ENCODE measurements at places on chromosomes 12 and 14.

DNA sequence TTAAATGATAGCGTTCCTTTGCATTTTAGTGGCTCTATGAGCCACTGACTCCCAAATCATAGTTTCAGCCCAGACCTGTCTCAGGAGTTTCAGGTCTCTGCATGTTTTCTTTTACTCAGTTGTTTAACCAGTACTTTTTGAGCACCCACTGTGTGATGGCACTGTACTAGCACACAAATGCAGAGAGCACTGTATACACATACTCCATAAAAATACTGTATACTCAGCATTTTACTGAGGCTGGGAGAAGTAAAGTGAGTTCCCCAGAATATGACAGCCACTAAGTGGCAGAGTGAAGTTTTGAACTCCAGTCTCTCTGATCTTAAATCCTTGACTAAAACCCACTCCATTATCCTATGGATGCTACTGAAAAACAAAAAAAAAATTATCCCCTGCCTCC, 76.0 kb upstream of the HSPB8 start:
- no peak for DNase-seq

GRCh38 chr12:74614426-74614825, 76.8 kb downstream of the ATXN7L3B start:
- DNase-seq: no peak

DNA sequence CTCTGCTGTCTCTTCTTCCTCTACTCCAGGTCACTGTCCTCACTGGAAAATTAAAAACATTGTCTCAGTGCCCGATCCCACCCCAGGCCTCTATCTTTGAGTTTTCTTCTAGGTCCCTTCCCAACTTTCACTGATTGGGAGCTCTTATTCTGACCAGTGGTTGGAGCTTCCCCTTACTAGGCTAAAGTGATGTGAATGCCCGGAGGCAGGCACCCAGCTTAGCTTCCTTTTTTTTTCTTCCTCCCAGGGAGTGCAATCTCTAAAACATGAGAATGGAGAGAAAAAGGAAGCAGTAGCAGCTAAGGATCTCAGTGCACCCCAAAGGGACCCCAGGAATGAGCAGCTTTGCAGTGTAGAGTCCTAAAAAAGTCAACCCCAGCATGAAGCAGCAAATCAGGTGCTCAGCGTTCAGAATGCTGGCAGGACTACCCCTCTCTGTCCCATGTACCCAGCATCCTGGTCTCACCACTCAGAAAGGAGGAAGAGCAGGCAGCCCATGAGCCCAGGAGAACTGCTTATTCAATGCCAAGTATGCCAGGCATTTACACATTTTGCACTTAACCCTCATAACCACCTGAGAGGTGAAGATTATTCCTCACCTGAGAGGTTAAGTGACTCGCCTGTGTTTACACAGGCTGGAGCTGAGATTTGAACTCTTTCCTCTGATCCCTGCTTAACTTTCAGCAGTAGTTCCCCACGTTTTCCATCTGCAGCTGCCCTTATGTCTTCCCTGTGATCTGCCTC, 146.2 kb upstream of the PWP1 start:
- no peak for DNase-seq

GRCh38 chr12:122350141-122350848, 72.2 kb downstream of the CLIP1 start:
- DNase-seq: no peak

GRCh38 chr14:24143511-24143910, 2.1 kb upstream of the EMC9 start:
- no peak for DNase-seq

DNA sequence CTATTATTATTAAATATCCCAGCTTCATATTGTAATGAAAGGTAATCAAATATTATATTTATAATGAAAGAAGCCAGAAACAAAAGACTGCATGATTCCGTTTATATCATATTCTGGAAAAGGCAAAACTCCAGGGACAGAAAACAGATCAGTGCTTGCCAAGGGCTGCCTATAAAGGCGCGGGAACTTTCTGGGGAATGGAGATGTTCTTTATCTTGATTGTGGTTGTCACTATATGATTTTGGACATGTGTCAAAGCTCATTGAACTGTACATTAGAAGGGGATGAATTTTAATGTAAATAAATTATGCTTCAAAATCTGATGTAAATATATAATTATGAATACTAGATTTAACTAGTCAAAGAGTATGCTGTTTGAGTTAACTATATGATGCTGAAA, 115.4 kb upstream of the KRAS start:
- DNase-seq: no peak

DNA sequence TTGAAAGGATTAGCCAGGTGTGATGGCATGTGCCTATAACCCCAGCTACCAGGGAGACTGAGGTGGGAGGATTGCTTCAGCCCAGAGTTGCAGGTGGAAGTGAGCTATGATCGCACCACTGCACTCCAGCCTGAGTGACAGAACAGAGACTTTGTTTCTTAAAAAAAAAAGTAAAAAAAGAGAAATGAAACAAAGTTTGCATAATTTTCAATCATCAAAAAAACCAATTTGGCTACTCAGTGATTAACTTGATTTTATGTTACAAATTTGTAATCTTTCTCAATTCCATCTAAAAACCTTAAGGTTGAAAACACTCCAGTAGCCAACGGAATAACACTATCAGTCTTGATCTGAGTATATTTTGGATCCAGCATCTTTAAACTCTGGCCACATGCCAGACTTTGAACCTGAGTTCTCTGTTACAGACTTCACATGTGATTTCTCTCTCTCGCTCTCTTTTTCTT, 12.6 kb upstream of the DENND5B start:
- no peak for DNase-seq

GRCh38 chr12:46486588-46486987, 114.0 kb upstream of the SLC38A2 start:
- DNase-seq: no peak

GRCh38 chr14:36661506-36662257, at the start of gene PAX9:
PAX9 (plus strand) TSS chr14:36661860; CDS start chr14:36662090, 230 bp downstream.
- DNase-seq: no peak

DNA sequence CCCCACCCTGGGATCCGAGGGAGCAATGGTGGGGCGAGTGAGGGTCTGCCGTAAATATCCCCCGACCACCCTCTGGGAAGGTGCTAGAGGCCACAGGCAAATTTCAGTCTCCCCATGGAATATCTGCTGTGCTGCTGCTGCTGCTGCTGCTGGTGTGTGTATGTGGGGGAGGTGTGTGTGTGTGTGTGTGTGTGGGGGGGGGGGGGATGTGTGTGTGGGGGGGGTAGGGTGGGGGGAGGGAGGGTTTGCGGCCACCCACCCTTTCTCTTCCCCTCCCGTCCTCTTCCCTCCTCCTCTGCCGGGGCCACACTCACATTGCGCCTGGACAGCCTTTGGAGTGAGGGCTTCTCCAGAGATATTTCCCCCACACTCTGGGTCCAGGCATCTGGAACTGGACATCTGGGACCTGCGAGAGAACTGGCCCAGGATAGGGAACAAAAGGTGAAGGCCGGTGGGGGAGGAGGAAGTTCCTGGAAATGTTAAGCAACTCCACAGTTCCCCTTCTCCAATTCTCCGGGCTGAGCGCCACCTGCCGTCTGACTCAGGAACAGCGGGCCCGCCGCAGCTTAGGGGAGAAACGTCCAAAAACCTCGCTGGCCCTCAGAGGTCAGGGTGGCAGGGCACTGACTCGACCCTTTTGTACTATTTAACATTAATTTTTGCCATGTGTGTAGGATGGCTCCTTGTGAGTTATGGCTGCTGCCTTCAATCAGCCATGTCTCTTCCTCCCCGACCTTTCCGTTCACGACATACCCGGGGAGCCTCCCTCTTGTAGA, at the start of gene C1RL:
C1RL (minus strand) TSS at position 419 of the 776 bp plus-strand sequence; CDS start at position 385, 34 bp downstream.
- DNase-seq: peak; percentile 73

DNA sequence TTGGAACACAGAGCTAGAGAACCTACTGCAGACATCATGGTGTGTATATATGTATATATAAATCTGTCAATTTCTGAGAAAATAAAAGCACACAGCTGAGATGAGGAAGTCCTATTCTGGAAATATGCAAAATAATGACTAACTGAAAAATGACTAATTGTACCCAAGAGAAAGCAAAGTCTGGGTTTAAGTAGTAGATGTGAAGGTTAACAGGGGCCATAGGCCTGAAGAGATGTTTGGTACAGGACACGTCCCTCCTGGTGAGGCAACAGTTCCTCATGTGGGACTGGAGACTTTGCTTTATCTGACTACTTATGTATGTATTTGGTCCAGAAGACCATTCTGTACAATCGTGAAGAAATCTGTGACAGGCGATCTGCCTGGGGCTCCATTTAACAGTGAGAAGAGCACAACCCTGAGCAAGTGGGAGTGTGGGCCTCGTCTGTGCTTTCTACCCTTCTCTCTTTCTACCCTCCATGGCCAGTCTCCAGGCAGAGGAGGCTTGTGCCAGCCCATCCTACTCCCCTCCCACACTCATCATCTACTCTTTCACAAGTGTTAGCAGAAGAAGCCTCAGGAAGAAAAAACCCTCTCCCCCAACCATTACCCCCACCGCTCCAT, 67.5 kb downstream of the SLC41A2 start:
- no peak for DNase-seq

DNA sequence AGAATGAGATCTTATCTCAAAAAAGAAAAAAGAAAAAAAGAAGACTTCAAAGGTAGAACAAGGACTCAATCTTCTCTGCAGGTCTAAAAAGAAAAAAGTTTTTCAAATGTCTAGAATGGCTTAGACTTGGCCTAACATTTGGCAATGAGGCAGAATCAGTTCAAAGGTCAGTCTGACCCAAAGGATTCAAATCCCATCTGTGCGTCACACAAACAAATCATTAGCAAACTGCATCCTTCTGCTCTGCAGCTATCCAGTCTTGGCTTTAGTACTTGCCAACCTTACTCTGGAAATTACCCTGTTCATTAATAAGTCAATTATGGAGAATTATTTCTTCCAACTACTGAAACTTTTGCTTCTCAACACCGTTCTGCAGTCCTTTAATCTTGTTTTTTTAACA, 3.1 kb downstream of the YAF2 start:
- no peak for DNase-seq

DNA sequence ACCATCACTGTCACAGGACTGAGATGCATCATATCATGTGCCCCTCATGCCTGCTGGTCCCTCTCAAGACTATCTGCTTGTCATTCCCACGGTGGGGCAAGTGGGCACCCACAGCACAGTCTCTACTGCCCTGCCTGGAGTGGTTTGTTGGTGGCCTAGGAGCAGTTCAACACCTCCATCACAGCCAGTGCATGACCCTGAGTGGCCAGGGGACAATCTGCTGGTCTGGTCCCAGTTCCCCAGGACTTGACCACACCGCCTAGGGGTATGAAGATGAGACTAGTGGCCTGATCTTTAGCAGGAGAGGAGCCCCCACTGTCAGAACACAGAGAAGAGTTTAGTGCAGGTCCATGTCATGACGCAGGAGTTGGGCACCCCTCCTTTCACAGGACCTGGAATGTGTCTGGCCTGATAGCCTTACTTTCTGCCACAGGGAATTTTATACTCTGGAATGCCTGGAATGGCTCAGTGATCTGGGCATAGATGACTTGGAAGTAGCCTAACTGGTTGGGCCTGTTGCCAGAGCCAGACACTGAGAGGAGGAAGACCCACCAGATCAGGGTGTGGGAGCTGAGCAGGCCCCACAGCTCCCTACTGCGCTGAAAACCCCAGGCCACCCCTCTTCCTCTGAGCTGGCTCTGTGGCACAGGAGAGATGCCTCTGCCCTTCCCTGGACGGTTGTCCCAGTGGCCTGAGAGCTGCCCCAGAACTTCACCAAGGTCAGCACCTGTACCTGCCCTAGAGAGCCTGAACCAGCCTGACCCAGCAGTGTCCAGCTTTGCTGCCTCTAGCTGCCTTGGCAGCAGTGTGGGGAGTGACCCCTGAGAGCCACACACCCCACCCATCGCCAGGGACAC, 83.3 kb downstream of the PUS7L start:
- no peak for DNase-seq

- peak; percentile 9 for DNase-seq
Observed at GRCh38 chr12:55142669-55143565, 16.7 kb downstream of the OR9K2 start.

DNA sequence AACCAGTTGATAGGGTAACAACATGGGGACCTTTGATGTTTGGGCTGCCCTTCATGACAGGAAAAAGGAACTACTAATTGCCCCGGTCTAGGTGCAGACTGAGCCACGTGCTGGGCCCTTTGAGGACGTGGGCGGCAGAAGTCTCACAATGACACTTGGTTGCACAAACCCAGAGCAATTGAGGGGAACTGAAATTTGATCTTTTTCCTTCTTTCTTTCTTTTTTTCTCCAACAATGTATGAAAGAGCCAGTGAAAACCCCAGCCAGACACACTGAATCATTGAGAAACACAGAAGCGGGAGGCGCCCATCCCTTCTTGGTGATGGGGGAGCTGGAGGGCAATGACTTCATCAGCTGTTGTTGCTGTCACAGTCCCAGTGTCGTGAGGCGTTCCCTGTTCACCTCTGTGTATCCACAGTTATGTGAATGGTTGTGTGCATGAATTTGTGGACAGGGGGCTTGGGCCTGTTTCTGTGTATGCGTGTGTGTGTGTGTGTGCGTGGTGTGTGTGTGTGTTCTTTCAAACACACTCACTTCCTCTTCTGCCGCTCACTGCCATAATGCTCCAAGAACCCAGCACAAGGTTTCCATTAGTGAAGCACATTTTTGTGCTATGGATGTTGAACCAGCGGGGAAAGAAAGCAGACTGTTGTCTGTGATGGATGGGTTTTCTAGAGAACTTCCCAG, 137.5 kb upstream of the CCND2 start:
- DNase-seq: peak; percentile 73

- no peak for DNase-seq
Observed at GRCh38 chr12:19288603-19289244, 150.6 kb upstream of the AEBP2 start.

GRCh38 chr12:116749884-116750283, 11.8 kb downstream of the RNFT2 start:
- DNase-seq: no peak

DNA sequence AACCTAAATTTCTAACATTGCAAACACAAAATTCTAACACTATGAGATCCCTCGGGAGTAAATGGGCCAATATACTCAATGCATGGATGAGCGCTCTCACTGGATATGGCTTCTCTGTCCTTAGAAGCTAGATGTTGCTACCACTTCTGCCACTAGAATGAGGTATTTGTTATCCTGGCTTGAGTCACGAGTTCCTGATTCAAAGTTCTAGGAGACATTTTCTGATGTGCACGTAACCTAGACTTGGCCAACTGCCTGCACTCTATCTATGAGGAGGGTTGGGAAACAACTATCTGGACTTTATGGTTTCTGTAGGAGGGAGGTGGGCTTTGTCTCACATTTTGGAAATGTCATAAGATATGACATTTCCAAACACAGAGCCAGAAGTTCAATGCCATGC, 37.6 kb downstream of the FERMT2 start:
- no peak for DNase-seq

GRCh38 chr12:64780531-64781279, 21.5 kb upstream of the GNS start:
- DNase-seq: no peak

DNA sequence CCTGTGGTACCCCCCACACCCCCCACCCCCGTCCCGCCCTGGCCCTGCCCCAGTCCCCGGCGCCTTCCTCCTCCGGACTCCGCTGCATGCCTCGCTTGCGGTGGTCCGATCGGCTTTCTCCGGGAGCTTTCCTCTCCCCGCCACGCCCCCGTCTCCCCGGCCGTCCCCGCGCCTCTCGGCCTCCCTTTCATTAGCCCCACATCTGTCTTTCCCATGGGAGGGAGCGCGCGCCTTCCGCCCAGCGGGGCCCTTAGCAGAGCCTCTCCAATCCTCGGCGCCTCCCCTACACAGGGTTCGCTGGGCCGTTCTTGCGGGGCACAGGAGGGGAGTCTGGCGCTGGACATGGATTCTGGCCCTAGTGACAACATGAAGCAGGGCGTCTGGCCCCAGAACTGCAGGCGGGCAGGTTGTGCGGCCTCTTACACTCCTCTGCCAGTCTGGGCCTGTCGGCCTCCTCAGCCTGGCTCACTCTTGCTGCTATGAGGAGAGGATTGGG, 1.5 kb upstream of the EFS start:
- DNase-seq: no peak

- DNase-seq: no peak
Observed at GRCh38 chr14:73717266-73717665, 3.1 kb upstream of the PNMA1 start.

Measured in stimulated activated CD8-positive, alpha-beta memory T cell treated with anti-CD3 and anti-CD28 coated beads, Interleukin-15, amount 100 ng/mL, for 48 hours (primary cell).